ENCODE measurements at places on chromosomes 12 and 14. TPM values are rescaled to one million over a fixed set of nuclear protein-coding genes. Genes with fewer than 3 reads are reported as not detected.
A peak's percentile ranks its signal among the peaks of the same experiment; 100 is the strongest.

Gene CYP27B1
- total RNA-seq: not detected

Gene KRT78
- not detected for total RNA-seq

Gene SOAT2
- total RNA-seq: 2.9 TPM

Gene IL23A
- not detected for total RNA-seq

Gene SMIM41
- total RNA-seq: 16.5 TPM

Gene PIANP
- not detected for total RNA-seq

Gene IL26
- total RNA-seq: not detected

Gene APOF
- not detected for total RNA-seq

Gene RFC5
- total RNA-seq: 17.3 TPM

Gene KRT1
- total RNA-seq: not detected

Gene ST8SIA1
- 2.4 TPM for total RNA-seq

Gene RPL10L
- not detected for total RNA-seq

DNA sequence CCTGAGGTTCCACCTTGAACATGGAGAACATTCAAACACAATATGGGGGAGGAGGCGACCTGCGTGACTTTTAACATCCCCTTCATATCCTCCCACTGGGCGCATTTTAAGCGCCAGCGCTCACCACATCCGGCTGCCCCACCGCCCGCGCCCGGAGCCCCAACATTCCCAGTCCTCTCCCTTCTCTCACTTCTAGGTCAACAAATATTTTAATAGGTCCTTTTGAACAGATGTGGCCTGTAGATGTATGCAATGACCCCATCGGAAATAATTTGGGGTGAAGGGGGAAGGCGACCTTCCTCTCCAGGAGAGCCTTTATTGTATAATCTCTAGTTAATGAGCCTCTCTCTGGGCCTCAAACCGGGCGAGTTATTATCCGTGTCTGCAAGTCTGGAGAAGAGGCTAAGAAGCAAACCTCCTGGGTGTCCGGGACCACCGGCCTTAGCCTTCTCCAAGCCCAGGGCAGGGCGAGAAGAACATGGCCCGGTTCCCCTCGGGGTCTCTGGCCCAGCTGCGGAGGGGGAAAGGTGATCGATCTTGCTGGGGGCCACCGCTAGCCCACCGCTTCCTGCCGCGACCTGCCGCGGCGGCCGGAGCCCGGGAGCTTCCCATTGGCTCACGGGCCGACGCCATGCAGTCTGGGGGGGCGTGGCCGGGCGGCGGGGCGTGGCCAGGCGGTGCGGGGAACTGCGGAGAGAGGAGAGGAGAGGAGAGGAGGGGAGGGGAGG, 83.2 kb upstream of the HMGA2 start:
- H3K4me3 ChIP-seq: peak overlapping the region; percentile 65
- H3K27ac ChIP-seq: no peak overlapping the region
- H3K27me3 ChIP-seq: peaks cover 8% of the 10 kb centered on the region

- no peaks in the 10 kb centered on the region for H3K27me3 ChIP-seq
- DNase-seq: no peak
- peaks cover 5% of the 10 kb centered on the region for H3K4me1 ChIP-seq
Measured at GRCh38 chr12:41362510-41362909, 174.4 kb downstream of the PDZRN4 start.

GRCh38 chr14:54722791-54723432, 156.0 kb downstream of the SAMD4A start:
- no peaks in the 10 kb centered on the region for H3K36me3 ChIP-seq
- DNase-seq: no peak
- no peaks in the 10 kb centered on the region for H3K27me3 ChIP-seq
- H3K4me1 ChIP-seq: no peaks in the 10 kb centered on the region
- H3K27ac ChIP-seq: no peak overlapping the region

GRCh38 chr14:92473969-92474535, 39.5 kb upstream of the RIN3 start:
- no peak overlapping the region for H3K27ac ChIP-seq
- H3K4me1 ChIP-seq: no peaks in the 10 kb centered on the region

- H3K27me3 ChIP-seq: no peaks in the 10 kb centered on the region
- no peak overlapping the region for H3K4me3 ChIP-seq
- H3K27ac ChIP-seq: no peak overlapping the region
- H3K36me3 ChIP-seq: no peaks in the 10 kb centered on the region
- H3K4me1 ChIP-seq: no peaks in the 10 kb centered on the region
Measured at GRCh38 chr12:59646636-59647035, 50.8 kb downstream of the SLC16A7 start.

DNA sequence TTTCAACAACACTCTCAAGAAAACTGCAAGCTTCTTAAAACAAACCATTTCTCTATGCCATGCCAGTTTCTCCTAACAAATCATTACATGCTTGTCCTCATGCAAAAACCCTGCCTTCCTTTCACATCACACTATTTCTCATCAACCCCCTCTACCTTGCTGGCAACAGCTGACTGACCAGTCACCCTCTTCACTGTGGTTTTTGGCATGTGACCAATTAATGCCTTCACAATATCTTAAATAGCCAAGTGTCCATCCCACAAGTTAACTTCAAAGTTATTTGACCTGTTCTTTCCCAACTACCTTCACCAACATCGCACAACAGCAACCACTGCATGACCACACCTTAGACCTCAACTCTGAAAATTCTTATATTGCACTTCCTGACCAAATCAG, 159.6 kb downstream of the CEP128 start:
- H3K27ac ChIP-seq: no peak overlapping the region
- no peaks in the 10 kb centered on the region for H3K4me1 ChIP-seq
- no peak for DNase-seq

GRCh38 chr12:73362666-73363065, 1090.5 kb downstream of the TRHDE start:
- no peaks in the 10 kb centered on the region for H3K27me3 ChIP-seq
- DNase-seq: no peak
- no peak overlapping the region for H3K4me3 ChIP-seq
- no peak overlapping the region for H3K27ac ChIP-seq
- H3K4me1 ChIP-seq: no peaks in the 10 kb centered on the region
- H3K36me3 ChIP-seq: no peaks in the 10 kb centered on the region

GRCh38 chr14:68684466-68685418, 108.1 kb downstream of the ZFP36L1 start:
- DNase-seq: no peak
- H3K27ac ChIP-seq: peak overlapping the region; percentile 78
- H3K36me3 ChIP-seq: no peaks in the 10 kb centered on the region
- H3K4me3 ChIP-seq: no peak overlapping the region

- no peak overlapping the region for H3K27ac ChIP-seq
- DNase-seq: no peak
- no peaks in the 10 kb centered on the region for H3K27me3 ChIP-seq
Measured at GRCh38 chr14:73526036-73526984, 10.6 kb upstream of the ACOT1 start.

DNA sequence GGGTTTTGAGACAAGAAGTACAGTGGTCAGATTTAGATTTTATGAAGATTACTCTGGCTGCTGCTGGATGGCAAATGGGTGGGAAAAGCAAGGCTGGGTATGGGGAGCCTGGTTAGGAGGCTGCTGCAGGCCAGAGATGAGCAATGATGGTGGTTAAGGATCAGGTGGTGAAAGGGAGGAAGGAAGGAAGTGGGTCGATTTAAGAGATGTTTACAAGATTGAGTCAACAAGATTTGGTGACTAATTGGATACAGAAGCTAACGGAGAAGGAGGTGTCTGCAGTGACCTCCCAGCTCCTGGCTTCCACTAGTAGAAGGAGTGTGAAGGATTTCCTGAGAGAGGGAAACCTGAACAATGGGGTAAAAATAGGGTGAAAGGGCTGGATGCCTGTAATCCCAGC, 18.7 kb downstream of the NOS1 start:
- H3K27me3 ChIP-seq: no peaks in the 10 kb centered on the region
- no peaks in the 10 kb centered on the region for H3K4me1 ChIP-seq
- no peak overlapping the region for H3K4me3 ChIP-seq
- H3K36me3 ChIP-seq: no peaks in the 10 kb centered on the region

- no peaks in the 10 kb centered on the region for H3K27me3 ChIP-seq
- DNase-seq: no peak
- peak overlapping the region; percentile 4 for H3K27ac ChIP-seq
Measured at GRCh38 chr12:68451261-68452077, 119.3 kb upstream of the MDM1 start.

GRCh38 chr12:19671695-19672094, 232.4 kb downstream of the AEBP2 start:
- no peak overlapping the region for H3K4me3 ChIP-seq
- H3K36me3 ChIP-seq: no peaks in the 10 kb centered on the region
- no peaks in the 10 kb centered on the region for H3K4me1 ChIP-seq
- H3K27ac ChIP-seq: no peak overlapping the region

DNA sequence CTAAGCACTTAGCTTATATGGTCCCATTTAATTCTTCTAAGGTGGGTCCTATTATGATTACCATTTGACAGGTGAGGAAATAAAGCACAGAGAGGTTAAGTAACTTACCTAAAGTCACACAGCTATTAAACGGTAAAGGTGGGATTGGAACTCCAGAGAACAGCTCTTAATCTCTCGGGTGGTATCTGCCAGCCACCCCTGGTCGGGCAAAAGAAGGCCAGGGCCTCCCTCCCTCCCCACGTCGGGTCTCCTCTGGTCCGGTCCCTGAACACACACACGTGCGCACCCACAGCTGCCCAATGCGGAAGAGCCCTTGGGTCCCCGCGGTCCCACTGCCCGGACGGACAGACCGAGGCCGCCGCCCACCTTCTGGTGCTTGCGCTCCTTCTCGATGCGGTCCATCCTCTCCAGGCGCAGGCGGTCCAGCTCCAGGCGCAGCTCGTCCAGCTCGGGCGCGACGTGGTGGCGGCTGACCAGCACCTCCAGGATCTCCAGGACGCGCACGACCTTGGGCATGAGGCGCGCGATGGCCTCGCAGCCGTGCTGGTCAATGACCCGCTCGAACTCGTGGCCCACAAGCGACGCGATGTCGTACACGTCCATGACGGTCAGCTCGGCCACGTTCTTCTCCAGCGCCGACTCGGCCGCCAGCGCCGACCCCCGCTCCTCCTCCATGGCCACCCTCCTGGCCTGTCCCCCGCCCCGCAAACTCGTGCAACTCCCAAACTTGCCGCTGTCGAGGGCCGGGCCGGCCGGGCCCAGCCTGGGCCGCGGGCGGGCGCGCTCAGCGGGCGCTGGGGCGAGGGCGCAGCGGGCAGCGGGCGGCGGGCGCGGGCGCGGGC, 490 bp downstream of the RILPL1 start:
- peak; percentile 22 for DNase-seq
- H3K4me3 ChIP-seq: peak overlapping the region; percentile 66
- peak overlapping the region; percentile 71 for H3K27ac ChIP-seq
- no peaks in the 10 kb centered on the region for H3K36me3 ChIP-seq

DNA sequence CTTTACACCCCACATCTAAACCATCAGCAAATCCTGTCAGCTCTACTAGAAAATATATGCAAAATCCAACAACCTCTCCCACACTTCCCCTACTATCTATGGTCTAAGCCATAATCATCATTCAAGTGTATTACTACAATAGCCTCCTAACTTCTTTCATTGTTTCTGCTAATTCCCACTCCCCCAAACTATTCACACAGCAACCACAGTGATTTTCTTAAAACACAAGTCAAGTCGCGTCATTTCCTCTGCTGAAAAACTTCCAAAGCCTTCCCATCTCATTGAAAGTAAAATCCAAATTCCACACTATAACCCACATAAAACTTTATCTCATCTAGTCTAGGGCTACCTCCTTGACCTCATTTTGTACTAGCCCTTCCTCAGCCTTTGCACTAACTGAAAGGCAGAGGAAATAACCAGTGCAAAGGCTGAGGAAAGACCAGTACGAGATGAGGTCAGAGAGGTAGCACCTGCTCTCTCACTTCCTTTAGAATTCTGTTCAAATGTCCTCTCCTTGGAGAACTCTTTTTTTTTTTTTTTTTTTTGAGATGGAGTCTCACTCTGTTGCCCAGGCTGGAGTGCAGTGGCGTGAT, 65.5 kb upstream of the MDM1 start:
- H3K4me1 ChIP-seq: no peaks in the 10 kb centered on the region
- no peak overlapping the region for H3K4me3 ChIP-seq
- DNase-seq: no peak
- no peaks in the 10 kb centered on the region for H3K36me3 ChIP-seq
- H3K27me3 ChIP-seq: no peaks in the 10 kb centered on the region
- no peak overlapping the region for H3K27ac ChIP-seq

- H3K27ac ChIP-seq: peak overlapping the region; percentile 40
- no peaks in the 10 kb centered on the region for H3K36me3 ChIP-seq
- H3K4me1 ChIP-seq: no peaks in the 10 kb centered on the region
- DNase-seq: no peak
- no peak overlapping the region for H3K4me3 ChIP-seq
Measured at GRCh38 chr12:127162902-127163301, 1104.1 kb upstream of the TMEM132C start.

GRCh38 chr14:37824939-37825712, 229.7 kb downstream of the TTC6 start:
- no peak for DNase-seq
- H3K27ac ChIP-seq: no peak overlapping the region

DNA sequence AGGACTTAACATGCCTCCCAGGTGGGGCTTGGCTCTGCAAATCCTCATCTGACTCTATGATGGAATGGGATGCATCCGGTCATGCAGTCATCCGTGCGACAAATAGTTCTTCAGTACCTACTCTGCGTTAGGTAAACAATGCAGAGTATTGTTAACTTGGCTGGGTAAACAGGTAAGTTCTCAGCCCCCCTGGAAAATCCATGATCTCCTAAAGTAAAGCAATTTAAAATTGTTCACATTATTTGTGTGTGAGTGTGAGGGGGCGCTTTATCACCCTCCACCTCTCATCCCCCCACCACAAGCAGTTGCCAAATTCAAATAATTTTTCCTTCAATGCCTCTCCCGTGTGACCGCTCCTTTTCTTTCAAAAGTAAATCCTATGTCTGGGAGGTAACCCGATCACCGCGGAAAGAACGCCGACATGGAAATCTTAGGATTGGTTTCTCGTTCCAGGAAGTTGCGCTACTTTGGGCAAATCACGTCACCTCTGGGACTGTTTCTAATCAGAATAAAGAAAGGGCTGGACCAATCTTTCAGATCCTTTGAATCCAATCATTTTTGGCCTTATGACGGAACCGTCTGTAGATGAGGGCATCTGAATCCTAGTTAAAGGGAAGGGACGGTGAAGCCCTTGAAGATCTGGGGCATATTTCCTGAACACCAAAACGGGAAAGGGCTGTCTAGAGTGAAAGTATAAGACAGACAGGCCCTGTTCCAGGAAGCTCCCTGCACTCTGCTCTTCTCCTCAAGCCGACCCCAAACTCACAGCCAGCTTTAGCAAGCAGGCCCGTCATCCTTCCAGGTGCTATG, 44.0 kb upstream of the SINHCAF start:
- peak; percentile 31 for DNase-seq
- no peaks in the 10 kb centered on the region for H3K27me3 ChIP-seq
- H3K4me3 ChIP-seq: no peak overlapping the region
- H3K4me1 ChIP-seq: peaks cover 7% of the 10 kb centered on the region
- H3K27ac ChIP-seq: peak overlapping the region; percentile 57
- H3K36me3 ChIP-seq: no peaks in the 10 kb centered on the region

DNA sequence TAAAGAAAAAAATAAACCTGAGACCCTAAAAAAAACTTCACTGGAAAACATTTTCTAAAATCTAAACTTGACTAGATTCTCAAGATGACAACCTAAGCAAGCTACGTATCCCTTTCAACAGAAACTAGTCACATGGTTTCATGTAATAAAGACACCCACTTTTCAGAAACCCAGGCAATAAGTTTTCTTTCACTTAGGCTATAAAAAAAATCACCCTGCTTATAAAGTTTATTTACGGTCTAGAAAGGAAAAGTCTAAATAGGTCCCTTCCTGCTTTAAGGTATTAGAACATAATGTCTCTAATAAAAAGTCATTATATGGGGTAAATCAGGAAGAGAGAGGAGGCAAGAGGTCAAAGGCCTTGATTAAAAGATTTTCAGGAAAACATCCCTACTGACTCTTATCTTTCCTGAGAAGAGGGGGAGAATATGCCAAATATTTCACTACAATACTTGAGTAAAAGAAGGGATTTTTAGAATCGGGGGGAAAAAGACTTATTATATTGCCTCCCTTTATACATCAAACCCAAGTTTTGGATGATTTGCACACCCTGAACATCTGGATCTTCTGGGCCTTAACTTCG, 9.5 kb downstream of the CLIP1 start:
- H3K4me1 ChIP-seq: peaks cover 25% of the 10 kb centered on the region
- no peak overlapping the region for H3K4me3 ChIP-seq
- peak overlapping the region; percentile 67 for H3K27ac ChIP-seq

Measured in tibial nerve (tissue), 4 donors.